ENCODE measurements at places on chromosomes 13 and 19.

- DNase-seq = no peak
Observed at GRCh38 chr13:31000889-31001288, 68.4 kb downstream of the TEX26 start.

GRCh38 chr13:85236413-85236812, 562.8 kb downstream of the SLITRK6 start:
- no peak for DNase-seq

DNA sequence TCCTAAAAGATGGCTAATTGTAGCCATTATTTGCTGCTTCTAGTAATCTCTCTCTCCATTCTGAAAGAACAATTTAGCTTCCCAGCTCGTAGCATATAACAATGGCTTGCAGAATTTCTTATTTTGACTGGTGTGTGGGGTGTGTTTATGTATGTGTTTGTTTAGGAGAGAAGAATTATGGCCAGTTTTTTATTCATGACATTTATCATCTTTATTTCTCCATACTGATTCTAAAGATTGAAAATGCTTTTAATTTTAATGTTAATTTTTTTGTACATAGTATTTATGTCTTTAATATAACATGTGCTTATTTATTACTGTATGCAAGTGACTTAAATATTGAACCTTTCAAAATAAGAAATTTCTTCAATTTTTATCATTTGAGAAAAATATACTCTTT, 115.8 kb upstream of the TMTC4 start:
- no peak for DNase-seq

GRCh38 chr19:10535613-10536012, 8.1 kb upstream of the ATG4D start:
- DNase-seq = no peak

- no peak for DNase-seq
Observed at GRCh38 chr19:367963-368629, 23.5 kb upstream of the MIER2 start.

DNA sequence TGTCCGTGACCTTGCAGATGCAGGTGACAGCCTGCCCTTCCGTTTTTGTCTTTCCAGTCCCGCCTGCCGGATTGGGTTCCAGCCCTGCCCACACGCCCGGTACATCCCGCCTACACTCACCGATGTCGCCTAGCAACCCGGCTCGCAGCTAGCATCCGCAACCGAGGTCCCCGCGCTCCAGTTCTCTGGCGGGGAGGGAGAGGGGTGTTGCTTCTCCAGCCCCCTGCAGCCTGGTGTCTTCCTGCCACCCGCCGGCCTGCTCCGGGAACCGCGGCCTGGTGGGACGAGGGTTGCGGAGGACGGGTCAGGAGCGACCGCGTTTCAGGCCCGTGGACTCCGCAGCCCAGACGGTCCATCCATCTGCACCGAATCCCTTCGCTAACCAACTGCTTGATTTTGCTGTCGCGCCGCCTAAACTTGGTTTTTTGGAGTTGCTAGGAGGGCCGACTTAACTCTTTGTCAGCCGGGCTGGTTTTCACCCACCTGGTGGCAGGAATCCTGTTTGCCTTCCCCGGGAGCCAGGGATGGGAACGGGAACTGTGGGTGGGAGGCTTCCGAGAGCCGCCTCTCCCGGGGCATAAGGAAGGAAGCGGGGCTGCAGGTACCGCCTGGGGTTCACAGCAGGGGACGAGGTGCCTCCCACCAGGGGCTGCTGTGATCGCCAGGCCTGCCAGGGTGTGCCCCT, 15.4 kb upstream of the MATK start:
- peak; percentile 75 for DNase-seq

DNA sequence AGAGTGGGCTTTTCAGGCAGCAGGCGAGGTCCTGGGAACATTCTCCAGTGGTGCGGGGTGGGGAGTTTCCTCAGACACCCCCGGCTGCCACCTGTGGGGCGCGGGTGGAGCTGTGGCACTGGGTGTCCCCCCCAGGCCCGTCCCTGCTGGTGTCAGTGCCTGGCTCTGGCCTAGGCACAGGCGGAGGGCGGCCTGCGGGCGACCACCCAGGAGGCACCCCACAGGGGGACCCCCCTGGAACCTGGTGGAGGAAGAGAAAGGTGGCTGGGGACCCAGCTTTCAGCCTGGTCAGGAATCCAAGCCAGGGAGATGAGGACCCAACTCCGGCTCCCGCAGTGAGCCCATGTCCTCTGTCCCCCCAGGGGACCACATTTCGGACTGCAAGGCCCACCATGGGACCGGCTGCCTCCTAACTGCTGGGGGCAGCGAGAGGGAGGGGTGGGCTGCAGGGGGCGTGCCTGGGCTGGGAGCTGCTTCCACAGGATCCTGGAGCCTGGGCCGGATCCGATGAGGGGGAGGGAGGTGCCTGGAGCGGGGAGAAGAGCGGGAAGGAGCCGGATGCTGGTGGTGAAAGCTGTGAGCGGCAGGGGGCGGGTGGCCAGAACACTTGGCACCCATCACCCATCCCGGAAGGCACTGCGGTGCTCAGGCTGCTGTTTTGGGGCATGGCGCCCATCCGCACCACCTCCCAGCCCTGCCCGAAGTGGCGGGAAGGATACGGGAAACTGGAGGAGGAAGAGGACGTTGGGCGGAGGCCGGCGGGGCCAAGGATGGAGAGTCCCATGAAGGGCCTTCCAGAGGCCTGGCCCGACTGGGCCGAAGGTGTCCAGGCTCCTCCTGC, 5.5 kb upstream of the CTXN1 start:
- no peak for DNase-seq

GRCh38 chr13:21436582-21436981, 22.5 kb downstream of the ZDHHC20 start:
- DNase-seq = no peak

GRCh38 chr13:23609414-23609760, 39.2 kb downstream of the TNFRSF19 start:
- DNase-seq = peak; percentile 76
